ENCODE measurements at places on chromosomes 2 and 18.

- no peak for DNase-seq
These were observed 58.1 kb downstream of the PAX3 start for GRCh38 chr2:222240676-222241049.

- DNase-seq: no peak
These were observed 179.0 kb upstream of the SLC39A10 start for GRCh38 chr2:195477996-195478382.

GRCh38 chr2:13121096-13121495, 404.4 kb downstream of the TRIB2 start:
- DNase-seq: no peak

DNA sequence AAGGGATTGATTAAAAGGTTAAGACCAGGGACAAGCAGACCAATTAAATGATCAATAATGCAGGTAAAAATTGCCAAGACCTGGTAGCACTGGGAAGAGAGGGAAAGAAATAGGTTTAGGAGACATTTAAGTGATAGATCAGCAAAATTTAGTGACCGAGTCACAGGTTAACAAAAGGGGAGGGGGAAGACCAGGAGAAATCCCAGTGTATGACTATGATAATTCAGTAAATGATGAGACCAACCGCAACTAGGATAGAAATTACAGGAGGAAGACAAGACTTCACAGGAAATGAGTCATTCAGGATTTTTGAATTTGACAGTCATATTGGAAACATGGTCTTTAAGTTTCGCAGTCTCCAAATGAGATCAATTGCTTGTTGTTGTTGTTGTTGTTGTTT, 62.9 kb downstream of the COBLL1 start:
- DNase-seq: no peak

- no peak for DNase-seq
These were observed 73.6 kb downstream of the LPIN2 start for GRCh38 chr18:2939317-2939716.

- no peak for DNase-seq
These were observed 141.9 kb upstream of the ACAA2 start for GRCh38 chr18:49955263-49955662.

- no peak for DNase-seq
These were observed 71.2 kb downstream of the SLC9A4 start for GRCh38 chr2:102544182-102544581.

- no peak for DNase-seq
These were observed 396.9 kb upstream of the LRATD1 start for GRCh38 chr2:14235667-14236066.

DNA sequence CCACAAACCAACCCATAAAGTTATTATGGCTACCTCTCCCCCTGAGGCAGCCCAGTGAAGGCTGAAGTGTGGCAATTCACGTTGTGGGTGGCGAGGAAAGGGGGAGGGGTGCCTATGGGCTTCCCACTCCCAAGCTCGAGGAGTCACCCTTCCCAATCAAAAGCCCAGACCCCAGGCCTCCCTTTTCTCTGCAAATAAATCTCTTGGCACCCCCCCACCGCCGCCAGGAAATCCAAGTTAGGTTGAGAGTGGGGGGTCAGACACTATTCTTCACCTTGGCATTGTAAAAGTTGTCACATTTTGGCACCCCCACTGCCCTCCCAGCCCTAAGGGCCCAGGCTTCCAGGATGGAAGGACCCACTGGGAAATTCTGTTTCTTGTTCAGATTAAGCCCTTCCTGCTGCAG, 6.9 kb downstream of the ANKRD53 start:
- no peak for DNase-seq

GRCh38 chr2:128782411-128783192, 463.9 kb upstream of the HS6ST1 start:
- DNase-seq: no peak

GRCh38 chr2:36902385-36903120, 63.8 kb downstream of the STRN start:
- no peak for DNase-seq

DNA sequence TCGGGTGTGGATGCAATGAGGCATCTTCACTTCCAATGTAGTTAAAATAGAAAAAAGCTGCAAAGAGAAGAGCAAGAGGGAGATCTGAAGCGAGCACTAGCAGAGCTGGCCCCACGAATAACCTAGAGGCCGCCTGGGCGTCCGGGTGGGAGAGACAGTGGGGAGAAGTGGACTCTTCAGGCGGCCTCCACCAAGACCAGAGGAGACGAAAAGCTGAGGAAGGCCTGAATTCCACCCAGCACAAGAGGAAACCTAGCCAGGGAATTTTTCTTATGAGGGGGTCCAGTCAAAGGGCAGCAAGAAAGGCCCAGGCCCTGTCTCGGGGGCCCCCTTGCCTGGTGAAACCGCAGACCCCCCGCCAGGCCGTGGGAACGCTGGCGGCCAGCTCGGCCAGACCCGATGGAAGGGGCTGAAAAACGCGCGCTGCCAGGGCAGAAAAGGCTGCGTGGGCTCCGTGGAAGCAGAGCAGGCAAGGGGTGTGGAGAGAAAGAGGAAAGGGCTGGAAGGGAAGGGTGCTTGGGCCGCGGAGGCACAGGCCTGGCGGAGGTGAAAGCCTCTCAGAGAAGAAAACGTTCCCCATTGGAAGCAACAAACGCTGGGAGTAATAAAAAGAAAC, 69.2 kb downstream of the KCTD1 start:
- DNase-seq: no peak

GRCh38 chr2:76870581-76870980, 651.6 kb downstream of the LRRTM4 start:
- no peak for DNase-seq

DNA sequence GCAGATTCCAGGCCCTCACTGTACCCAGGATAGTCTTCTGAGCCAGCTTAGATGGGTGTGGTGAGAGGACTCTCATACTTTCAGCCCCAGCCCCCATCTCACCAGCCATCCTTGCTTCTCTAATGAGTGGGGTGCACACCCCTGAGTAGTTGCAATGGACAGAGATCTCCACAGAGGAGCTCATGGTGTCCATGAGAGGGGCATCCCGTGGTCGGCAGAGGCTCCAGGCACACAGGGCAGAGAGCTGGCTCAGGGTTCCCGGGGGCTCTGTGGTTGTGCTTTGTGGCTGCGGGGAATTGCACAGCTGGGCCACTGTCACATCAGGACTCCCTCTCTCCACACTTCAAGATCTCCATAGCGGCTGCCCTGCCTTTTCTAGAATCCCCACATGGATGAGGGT, 226.0 kb upstream of the PXDN start:
- DNase-seq: no peak

DNA sequence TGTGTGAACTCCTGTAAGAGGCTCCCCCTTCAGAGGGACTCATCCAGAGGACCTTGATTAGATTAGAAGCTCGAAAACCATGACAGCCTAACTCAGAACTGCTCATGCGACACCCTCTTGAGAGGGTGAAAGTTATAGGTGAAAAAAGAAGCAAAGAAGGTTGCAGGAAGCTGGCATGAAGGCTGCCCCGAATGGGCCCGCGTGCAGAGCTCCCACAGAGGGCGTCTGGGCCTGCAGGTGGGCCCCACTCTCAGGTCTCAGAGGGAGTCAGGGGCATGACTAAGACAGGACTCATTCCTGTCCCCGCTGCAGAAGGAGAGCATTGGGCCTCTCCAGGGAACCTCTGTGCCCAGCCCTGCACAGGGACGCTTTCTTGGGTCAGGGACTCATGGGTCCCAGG, 235.4 kb downstream of the EIPR1 start:
- DNase-seq: no peak

GRCh38 chr2:134235510-134236144, 18.2 kb upstream of the MGAT5 start:
- peak; percentile 47 for DNase-seq

- no peak for DNase-seq
These were observed 28.5 kb upstream of the HS6ST1 start for GRCh38 chr2:128347171-128347558.

DNA sequence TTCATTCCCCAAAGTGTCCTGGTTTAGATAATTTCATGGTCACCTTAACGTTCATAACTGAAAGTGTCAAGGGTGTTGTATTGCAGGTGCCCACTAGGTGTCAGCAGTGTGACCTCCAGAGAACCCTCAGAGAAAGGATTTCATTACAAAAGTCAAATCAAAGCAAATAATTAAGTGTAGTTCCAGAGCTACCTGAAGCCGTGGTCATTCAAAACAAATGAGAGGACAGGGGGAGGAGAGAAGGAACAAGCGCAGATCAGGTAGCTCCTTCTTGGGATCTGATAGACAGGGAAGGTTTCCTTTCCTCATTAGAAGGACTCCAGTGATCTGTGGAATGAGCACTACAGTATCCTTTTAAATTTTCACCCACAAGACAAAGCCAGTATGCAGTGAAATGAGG, at the start of gene SLC9A4:
Gene SLC9A4, plus strand, starts transcription at position 207 of the 400 bp plus-strand sequence. CDS start 534 bp downstream, outside the sequence.
- peak; percentile 9 for DNase-seq

GRCh38 chr2:10145519-10146357, 23.2 kb downstream of the RRM2 start:
- no peak for DNase-seq

GRCh38 chr2:3557639-3558204, 411 bp downstream of the RNASEH1 start:
- DNase-seq: no peak

- no peak for DNase-seq
These were observed 113.4 kb upstream of the AQP4 start for GRCh38 chr18:26978812-26979341.

DNA sequence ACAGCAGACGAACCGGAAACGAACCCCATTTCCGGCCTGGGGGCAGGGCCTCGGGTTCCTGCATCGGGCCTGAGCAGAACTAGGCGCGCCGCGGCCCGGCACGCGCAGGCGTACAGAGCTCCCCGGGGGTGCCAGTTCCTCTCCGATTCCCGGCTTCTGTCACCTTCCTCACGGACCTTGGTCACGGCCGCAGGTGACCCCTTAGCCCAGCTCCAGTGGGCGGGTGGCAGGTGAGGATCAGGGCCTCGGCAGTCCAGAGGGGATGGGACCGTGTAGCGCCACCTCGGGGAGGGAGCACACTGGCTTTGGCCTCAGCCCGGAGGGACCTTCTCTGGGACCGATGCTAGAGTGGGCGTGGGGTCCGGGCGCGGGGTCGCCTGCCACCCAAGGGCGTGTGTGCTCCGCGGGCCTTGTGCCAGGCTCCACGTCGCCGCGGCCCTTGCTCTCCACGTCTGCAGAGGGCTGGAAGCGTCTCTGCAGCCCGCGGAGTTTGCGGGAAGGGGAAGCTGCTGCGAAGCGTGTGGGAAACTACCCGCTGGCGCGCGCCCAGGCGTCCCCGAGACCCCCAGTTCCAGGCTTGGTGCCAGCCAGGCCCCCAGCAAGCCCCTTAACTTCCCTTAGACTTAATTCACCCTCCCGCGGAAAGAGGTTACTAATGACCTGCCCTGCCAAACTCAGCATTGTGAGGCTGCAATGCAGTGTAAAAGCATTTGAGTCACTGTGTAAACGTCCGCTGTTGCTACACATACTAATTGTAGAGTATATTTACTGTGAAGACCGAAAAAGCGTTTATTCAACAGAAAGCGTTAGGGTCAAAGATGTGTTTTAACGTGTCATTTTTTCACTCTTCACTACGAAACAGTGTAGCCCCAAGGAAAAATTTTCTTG, at the start of gene TRAPPC12:
Gene TRAPPC12, plus strand, starts transcription at position 48 of the 888 bp plus-strand sequence. CDS start 7,930 bp downstream, outside the sequence.
- DNase-seq: peak; percentile 78

- DNase-seq: no peak
These were observed 68.9 kb downstream of the MEX3C start for GRCh38 chr18:51128533-51128932.

DNA sequence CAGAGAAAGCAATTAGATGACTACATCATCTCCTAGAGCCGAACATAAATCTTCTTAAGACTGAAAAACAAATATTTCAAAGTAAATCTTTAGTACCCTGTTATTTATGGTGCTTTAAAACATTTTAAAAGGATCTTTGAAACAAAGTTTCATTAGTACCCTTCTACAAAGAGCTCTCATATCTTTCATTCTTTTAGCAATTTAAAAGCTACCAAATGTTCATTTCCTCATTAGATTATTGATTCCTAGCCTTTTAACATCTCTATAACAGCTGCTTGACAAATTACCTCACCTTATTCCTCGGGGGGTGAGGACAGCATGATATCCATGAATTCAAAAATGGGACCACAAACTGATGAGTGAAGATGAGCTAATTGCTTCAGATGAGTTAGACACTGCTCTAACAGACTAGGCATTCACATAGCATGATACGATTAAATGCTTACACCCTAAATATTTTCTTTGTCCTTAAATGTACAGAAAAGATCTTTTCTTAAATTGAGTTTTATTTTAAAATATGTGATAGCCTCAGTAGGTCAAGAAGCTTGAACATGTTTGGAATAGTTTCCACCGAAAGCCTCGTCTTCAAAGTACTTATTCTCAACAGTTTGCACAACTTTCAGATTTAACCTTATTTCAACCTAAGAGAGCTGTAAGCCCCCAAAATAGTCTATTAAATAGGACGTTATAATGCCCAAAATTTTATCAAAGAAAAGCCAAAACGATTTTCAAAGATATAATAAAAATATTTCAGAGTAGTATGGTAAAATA, 2.1 kb downstream of the ATAD2B start:
- no peak for DNase-seq

DNA sequence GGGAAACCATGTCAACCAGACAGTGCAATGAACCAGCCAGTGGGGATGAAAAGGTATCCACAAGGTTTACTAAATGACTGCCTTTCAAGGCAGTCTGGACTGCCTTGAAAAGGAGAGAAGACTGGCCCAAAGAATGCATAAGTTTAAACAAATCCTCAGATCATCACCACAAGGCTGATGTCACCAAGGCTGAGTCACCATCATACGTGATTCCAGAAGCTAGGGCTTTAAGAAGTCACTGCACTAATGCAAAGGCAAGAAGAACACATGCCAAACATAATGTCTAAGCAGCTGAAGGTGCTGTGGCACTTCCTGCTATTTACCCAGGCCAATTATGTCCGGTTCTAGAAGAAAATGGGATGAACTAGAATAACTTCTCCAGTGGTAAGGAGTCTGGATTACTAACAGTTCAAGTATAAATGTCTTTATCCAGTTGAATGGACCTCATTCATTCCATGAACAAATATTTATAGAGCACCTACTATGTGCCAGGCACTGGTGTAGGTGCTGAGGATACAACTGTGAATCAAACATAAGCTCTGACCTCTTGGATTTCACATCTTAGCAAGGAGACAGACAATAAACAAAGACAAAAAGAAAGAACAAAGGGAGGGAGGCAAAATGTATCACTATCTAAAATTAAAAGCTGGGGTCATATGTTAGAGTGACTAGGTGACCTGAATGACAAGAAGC, 37.6 kb upstream of the ONECUT2 start:
- DNase-seq: peak; percentile 48

- DNase-seq: no peak
These were observed 31.0 kb downstream of the INSIG2 start for GRCh38 chr2:118119158-118119727.

DNA sequence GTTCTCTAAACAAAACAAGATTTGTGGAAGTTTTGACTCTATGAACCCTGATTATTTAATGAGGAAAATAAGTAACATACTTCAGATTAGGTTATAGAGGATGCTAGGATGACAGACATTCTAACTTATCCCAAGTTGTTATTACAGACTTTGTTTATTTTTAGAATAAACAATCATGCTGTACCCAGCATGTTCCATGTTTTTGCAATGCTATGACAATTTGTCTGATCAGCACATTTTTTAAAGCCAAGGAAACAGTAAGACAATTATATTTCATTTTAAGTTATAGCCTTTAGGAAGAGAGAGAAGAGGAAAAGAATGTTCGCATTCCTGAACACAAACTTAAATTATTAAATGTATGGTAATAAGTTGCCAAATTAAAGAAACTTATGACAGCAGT, 119.8 kb downstream of the KYNU start:
- DNase-seq: no peak

Measured in astrocyte (in vitro differentiated cells and primary cell).